Stimulated activated memory B cell treated with anti-CD40 and anti-IgM and Interleukin-4, amounts not matched to agents 10 μg/mL and 1 μg/mL and 100 μg/mL, for 72 hours (primary cell): ENCODE measurements at places on chromosomes 4 and X.

GRCh38 chrX:134073341-134073740 is 87.9 kb upstream of the GPC3 start:
- ATAC-seq: no peak

DNA sequence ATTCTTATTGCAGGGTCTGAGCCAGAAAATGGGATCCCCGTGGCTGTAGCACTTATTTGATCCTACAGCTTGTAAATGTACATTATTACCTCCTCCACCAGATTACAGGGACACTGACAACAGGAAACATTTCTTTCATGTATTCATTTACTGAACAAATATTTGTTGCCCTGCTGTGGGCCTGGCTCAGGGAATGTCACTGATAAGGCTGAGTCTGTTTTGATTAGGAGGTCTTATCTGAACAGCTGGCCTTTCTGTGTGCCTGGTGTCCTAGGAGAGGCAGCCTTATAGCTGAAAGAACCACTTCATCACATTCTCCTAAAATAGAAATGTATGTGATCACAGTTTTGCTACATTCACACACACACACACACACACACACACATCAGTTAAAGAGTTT is 45.5 kb upstream of the PROM1 start:
- no peak for ATAC-seq

- ATAC-seq: peak; percentile 82
Observed at GRCh38 chrX:57951666-57952319, 41.5 kb upstream of the ZXDA start.

DNA sequence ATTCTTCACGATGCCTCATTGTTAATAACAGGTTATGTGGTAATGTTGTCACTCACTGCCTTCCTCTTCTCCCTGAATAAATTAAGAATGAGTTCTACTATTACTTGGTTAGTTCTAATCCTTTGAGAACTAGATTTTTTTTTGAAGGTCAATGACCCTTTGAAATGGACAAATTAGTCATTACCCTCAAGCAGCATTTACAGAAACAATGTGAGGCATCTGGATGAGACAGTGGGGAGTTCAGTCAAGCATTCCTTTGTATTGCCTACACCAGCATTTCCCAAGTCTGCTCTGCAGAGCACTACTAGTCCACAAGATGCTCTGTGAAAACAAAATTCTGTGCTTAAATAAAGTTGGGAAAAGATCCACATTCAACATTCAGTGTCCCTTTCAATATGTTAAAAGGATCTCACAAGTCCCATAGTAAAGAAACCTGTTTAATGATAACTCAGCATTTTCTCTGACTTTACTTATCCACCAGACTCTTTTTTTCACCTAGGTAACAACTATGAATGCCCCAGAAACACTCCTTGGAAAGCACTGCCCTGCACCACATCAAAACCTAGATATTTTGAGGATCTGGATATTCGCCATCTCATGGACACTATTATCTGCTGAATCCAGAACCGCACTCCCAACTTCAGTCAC is 60.6 kb downstream of the CHRDL1 start:
- ATAC-seq: no peak

- no peak for ATAC-seq
Observed at GRCh38 chrX:103170216-103170615, 44.7 kb upstream of the BEX4 start.

DNA sequence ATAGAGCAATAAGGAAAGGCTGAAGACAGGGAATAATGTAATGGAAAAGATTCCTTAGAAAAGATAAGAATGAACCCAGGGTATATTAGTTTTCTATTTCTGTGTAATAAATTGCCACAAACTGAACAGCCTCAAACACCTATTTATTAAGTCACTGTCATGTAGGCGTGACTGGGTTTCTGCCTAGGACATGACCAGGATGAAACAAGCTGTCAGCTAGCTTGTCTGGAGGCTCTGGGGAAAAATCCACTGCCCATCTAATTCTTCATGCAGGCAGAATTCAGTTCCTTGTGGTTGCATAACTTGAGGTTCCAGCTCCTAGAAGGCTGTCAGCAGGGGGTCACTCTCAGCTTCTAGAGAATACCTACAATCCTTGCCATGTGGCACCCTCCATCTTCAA is 277.7 kb downstream of the TMA16 start:
- ATAC-seq: no peak

- ATAC-seq: no peak
Observed at GRCh38 chrX:21493226-21493830, 119.1 kb downstream of the CNKSR2 start.

DNA sequence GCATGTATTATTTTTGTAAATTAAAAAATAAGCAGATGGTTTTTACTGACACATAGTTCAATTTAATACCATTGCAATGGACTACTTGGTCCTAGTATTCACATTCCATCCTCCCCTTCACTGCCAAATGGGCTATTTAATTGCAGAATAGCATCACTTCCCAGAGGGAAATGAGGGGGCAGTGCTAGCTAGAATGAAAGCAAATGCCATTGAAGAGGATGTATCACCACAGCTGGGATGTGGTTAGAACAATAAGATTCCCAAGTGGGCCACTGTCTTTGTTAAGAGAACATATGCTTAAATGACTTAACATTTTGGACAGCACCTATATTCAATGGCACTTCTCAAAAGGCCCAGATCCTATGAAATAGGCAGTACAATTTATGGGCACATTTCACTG is 224.7 kb downstream of the RBMX2 start:
- no peak for ATAC-seq

GRCh38 chr4:82721819-82722423 is 76.7 kb downstream of the SCD5 start:
- ATAC-seq: no peak

- no peak for ATAC-seq
Observed at GRCh38 chrX:2463973-2464676, 36.7 kb downstream of the DHRSX start.

DNA sequence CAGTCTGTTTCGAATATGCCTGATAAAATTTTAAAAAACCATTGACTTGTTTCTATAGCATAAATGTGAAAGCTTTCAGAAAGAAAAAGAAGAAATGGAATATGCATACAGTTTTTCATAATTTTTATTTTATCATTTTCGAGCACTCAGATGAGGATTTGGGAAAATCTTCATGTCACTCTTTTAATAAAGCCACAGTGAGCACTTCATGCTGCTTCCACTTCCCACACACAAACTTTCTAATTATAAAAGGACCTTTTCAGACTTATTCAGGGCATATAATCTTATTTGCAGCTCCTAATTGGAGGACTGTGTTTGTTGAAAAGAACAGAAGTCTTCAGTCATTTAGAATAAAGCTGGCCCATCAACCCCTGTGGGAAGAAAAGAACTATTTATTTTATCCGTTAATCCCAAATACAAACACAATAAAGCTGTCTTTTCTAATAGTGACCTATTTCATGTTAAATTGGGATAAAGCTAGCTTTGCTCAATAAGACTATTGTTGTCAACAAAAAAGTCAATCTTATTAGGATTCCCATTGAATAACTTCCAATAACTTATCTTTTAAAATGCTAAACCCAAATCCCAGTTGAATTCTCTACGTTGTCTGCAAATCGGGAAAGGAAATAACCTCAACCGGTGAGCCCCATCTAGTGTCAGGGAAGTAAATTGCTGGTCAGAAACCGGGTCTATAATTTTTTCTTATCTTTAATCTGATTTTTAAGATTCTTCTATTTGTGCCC is 211.5 kb downstream of the PDGFRA start:
- no peak for ATAC-seq

GRCh38 chr4:90951037-90951436 is 823.8 kb downstream of the CCSER1 start:
- no peak for ATAC-seq

GRCh38 chr4:105434940-105435339 is 38.9 kb downstream of the PPA2 start:
- ATAC-seq: no peak

GRCh38 chrX:108138814-108139702 is 47.5 kb downstream of the ATG4A start:
- no peak for ATAC-seq

- no peak for ATAC-seq
Observed at GRCh38 chrX:151523351-151523750, 40.1 kb upstream of the PASD1 start.

DNA sequence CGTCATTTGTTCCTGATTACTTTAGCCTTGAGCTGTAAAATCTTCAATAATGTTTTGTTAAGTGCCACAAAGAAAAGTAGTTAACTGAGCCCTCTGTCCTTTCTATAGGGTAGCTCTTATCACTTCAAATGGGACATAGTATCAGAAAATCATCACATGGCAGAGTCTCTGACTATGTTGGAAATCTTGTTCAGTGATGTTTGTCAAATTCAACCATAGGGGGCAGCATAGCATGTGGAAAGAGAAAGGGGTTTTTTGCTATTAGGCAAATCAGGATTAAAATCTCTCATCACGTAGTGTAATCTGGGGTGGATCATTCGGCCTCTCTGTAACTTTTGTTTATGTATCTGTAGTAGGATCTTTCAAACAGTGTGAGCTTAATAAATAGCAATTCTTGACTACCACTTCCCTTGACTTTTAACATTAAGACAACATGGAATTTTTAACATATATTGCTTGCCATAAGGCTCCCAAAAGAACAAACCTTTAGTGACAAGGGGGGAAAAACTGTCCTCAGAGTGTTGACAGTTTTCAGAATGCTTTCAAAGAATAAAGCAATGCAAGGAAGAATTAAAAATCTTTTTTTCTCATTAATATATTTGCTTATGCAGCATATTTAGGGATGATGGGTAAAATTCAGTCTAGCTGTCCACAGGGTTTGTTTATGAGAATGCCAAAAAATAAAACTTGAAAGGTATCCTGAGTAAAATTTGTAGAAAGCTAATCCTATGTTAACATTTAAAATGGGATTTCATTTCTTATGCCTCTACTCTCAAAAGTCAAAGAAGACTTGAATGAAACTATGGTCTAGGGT is 127.2 kb downstream of the FBXW7 start:
- no peak for ATAC-seq

DNA sequence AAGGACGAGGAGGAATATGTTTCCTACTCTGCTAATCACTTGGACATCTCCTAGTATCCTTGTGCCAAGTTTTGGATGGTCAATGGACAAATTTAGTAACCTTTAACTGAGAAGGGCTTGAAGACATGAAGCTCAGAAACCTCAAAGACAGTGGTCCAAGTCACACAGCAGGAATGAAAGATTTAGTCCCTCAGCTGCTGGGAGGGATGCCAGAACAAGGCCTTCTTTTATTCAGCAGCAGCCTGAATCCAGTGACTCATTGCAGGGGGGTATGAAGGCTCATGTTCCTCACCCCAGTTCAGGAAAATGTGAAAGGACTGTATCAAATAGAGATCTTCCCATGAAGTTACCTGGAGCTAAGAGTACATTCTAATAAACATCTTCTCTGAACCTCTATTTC is 214.9 kb upstream of the UGT8 start:
- no peak for ATAC-seq

DNA sequence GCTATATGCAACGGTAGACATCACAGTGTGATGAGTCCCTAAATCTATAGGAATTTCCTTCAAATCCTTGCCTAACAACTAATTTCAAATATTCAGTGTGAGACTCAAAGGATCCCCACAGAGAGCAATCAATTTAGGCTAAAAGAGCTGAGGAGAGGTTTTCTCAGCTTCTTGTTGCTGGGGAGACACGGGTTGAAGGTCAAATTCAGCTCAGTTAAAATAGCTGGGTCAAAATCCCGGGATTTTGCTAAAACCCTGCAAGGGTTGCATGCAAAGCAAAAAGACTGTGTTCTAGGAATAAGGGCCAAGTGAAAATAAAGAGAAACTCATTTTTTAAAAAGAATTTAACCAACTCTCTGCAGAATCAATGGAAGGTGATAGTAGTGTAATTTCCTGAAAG is 1073.4 kb downstream of the NLGN4X start:
- no peak for ATAC-seq

GRCh38 chr4:167642250-167642649 is 408.0 kb upstream of the SPOCK3 start:
- no peak for ATAC-seq

DNA sequence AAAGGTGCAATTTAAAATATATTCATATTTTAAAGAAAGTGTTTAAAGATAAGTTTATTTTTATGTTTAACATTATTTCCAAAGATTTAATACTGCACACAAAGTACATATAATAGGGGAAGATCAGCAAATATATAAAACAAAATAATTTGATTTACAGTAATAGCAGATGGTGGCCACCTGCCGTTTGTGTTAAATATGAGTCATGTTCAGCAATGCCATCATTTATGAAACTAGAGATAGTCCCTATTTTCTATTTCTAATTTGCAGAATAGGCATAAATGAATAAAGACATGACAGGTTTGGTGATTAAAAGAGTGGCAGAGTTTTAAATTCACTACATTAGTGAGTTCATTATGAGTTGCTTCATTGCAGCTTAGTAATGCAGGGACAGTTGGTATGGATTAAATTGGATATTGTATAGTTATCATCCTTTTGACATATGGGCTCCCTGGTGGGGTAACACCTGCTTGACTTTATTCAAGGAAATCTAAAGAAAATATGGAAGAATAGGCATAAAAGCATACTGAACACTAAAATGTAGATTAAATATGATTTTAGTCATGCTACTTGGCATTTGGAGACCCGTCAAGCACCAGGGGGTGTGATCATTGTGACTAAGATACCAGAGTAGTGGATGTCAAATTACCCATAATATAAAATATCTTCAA is 78.8 kb upstream of the BANK1 start:
- ATAC-seq: no peak

DNA sequence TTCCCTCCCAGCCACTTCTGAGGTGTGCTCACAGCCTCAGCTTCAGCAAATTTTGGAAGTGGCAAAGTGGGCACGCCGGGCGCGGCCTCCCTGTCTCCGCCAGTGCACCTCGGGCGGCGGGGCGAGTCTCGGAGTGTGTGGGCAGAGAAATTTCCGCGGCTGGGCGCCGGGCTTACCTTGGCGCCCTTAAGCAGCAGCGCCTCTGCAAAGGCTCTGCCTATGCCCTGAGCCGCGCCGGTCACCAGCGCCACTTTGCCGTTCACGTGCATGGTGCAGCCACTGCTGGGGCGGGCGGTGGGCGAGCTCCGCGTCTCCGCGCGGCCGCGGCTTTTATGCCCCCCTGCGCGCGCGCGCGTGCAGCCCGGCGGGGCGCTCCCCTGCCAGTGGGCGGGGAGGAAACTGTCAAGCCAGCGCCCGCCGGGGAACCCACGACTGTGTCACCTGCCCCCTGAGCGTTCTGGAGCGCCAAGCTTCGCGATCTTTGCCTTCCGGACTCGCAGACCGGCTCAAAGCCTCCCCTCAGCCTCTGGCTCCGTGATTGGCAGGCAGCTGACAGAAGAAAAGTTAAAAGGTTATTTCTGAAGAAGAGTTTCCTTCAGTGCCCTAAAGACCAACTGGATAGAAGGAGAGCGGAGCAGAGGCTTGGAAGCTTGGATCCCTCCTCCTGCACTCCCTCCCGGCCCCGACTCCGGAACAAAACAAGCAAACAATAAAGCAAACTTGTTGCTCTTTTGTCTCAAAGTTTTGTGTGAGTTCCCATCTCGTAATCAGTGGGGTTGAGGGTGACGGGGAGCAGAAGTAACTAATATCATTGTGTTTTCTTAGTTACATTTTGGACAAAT is at the start of gene HPGD:
Gene HPGD (minus strand): TSS at position 306 of the 842 bp plus-strand sequence. CDS start 37 bp downstream, at position 269.
- ATAC-seq: peak; percentile 78

GRCh38 chrX:2370456-2370855 is 130.3 kb downstream of the DHRSX start:
- no peak for ATAC-seq

- ATAC-seq: no peak
Observed at GRCh38 chrX:11499076-11500044, 166.4 kb downstream of the ARHGAP6 start.
